Activated CD4-positive, alpha-beta T cell treated with anti-CD3 and anti-CD28 coated beads for 48 hours (primary cell): ENCODE measurements at places on chromosomes 12 and 14.

- DNase-seq, result no peak
These were observed 22.1 kb upstream of the CEP170B start for GRCh38 chr14:104843006-104843405.

- DNase-seq, result peak; percentile 62
These were observed 1.4 kb downstream of the ACTN1 start for GRCh38 chr14:68977718-68978171.

DNA sequence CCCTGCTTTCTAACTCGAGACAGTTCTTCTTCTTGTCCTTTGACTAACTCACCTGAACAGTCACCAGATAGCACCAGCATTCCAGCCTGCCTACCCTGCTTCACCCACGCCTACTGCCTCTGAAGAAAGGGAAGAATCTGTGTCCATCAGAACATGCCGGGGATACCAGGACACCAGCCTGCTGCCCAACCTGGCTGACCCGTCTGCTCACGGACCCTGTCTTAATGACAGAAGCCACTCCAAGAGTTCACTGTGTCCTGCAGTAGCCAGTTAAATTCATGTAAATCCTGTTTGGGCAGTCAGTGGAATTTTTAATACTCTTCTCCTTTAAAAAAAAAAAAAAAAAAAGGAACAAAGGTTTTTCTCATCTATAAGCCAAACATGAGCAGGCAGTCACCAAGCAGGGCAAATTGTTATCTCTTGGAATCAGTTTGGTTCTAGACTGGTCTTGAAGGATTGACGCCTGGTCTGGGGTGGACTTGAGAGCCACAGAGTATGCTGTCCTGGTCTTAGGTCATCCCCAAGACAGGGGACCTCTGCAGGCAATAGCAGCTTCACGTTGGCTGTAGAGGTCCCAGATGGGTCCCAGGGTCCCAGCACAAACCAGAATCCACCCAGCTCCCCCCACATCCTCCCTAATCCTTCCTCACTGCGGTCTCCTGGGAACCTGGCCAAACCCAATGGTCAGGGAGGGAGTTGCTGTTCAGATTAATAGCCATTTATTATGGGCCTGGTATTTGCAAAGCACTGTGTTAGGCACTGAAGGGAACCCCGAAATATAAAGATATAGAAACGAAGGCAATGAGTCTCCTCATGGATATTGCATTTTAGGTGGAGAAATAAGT, 181.1 kb upstream of the HIF1A start:
- DNase-seq, result no peak

- DNase-seq, result no peak
These were observed 266.4 kb upstream of the GRIP1 start for GRCh38 chr12:66945189-66945817.

DNA sequence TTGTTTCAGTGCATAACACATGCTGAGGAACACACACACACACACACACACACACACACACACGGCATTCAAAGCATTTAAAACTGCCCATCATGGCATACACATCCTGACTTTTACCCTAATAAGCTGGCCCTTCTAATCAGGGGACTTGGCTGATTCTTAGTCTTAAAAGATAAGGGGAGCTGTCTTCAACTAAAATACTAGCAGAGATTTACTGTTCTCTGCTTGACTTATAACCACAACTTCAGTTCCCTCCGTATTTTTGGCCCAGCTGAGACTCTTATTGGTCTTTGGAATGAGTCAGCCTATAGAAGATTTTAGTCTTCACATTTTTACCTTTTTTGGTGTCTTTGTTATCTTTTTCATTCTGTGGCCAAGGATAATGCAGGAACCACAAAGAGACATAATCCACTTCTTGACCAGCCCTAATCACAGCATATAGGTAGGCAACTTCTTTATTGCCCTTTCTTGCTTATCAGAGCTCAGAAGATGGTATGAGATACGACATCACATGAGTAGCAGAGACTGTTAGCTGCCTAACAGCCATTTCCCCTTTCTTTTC, 25.1 kb upstream of the SLC8A3 start:
- no peak for DNase-seq

- DNase-seq, result no peak
These were observed 387 bp upstream of the IPO8 start for GRCh38 chr12:30696103-30696408.

- DNase-seq, result no peak
These were observed 81.4 kb upstream of the FERMT2 start for GRCh38 chr14:53032161-53032803.

DNA sequence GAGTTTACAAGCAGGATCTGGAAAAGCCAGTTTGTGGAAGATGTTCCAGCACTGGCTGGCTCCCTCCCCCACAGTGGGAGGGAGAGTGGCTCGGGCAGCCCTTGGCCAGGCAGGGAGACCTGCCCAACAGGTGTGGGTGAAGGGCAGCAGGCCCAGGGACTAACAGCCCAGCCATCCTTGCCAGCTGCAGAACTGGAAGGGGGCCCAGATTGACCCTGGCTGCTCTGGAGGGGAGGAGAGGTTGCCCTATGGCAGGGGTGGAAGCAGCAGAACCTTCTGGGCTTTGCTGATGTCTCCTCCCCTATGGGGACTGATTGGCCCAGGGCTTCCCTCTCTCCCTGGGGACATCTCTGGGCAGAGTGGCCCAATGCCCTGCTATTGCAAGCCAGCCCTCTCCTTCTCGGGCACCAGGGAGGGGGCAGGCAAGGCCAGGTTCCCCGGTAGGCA, 20.5 kb downstream of the IRF2BPL start:
- DNase-seq, result no peak

- DNase-seq, result no peak
These were observed 388.9 kb downstream of the SOX5 start for GRCh38 chr12:23560611-23561010.

DNA sequence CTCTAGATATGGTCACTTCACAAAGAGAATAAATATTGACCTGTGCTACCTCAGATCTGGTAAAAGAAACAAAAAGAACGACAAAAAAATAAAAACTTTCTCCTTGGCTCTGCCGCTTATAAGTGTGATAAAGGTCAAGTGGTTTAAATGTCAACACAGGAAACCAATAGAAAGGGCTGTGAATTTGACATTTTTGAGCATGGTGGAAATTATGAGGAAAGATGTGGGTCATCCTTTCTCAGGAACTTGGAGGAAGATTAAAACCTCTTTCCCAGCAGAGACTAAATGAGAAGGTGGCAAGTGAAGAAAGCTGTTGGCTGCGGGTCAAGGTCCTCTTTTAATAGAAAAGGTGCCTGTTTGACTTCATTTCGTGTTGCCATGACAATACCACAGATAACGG, 28.2 kb downstream of the TESPA1 start:
- no peak for DNase-seq
